ENCODE measurements at places on chromosomes 3 and 15.

DNA sequence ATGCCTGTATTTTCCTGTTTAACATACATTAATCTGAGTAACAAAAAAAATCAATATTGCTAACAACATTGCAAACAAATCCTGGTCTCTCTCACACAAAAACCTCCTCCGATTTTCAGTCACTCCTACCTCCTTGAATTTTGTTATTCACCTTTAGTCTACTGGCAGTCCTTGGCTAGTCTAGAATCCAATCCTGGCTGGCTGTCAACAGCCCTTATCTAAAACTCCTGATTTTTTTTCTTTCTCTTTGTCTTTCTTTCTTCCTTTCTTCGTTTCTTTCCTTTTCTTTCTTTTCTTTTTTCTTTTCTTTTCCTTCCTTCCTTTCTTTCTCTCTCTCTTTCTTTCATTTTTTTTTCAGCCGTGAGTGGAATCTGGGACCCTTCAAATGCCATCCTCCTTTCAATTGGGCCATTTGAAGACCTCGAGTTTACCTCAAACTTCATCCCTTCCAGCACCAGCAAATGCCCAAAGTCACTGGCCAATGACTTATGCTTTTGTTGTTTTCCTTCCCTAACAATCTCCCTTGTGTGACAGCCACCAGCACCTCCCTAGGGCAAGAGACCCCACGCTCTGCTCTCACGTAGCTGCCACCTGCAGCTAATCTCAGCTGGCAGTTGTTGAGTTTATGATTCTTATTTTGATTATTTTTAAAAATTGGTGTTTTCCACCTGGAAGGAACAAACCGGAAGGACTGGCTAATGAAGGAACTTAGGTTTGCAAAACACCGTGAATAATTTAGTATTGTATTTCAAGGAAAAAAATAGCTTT, 6.8 kb upstream of the ONECUT1 start:
- no peak overlapping the region for H3K27ac ChIP-seq
- H3K4me1 ChIP-seq: peaks cover 17% of the 10 kb centered on the region
- H3K4me3 ChIP-seq: no peak overlapping the region
- DNase-seq: no peak

DNA sequence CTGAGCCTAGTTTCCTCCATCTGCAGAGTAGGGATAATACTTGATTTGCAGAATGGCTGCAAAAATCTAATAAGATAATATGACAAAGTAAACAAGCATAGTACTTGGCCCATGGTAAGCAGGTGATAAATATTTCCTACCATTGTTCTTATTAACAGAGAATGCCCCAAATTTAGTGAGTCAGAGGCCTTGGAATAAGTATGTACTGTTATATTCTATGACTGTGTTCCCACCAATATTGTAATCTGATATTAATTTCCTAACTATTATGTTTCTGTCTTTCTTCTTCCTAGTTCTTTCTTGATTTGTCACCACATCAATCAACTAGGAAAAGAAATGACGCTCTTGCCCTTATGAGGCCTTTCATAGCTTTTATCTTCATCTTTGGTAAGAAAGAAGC, 178.4 kb upstream of the SLC2A2 start:
- peaks cover 11% of the 10 kb centered on the region for H3K36me3 ChIP-seq
- H3K4me1 ChIP-seq: peaks cover 14% of the 10 kb centered on the region
- no peak overlapping the region for H3K4me3 ChIP-seq
- no peak overlapping the region for H3K27ac ChIP-seq
- no peaks in the 10 kb centered on the region for H3K27me3 ChIP-seq
- no peak for DNase-seq

DNA sequence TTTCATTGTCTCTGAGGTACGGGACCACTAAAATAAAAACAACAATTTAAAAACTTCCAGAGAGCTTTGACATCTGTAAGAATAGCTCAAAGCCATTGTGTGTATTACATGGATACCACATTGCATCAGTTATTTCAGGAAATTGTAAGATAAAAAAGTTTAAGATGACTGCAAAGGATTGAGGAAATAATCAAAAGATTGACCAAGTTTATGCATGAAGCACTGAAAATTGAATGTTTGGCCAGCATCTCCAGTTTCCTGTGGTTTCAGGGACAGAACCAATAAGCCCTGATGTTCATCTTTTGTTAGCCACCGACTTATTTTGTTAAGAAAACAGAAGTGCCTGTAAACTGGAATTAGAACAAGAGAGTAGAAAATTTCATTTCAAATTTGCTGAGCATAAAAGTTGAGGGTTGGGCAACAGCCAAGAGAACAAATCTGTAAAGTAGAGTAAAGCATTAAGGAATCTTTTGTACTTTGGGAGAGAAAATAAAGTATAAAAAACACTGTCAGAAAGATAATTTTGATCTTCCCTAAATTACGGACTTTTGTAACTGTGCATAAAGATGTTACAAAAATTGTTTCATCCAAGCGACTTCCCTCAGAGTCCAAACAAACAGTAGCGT, 211.5 kb upstream of the P2RY1 start:
- H3K36me3 ChIP-seq: no peaks in the 10 kb centered on the region
- peaks cover 8% of the 10 kb centered on the region for H3K4me1 ChIP-seq
- no peak for DNase-seq
- no peaks in the 10 kb centered on the region for H3K27me3 ChIP-seq
- no peak overlapping the region for H3K27ac ChIP-seq

- no peak overlapping the region for H3K27ac ChIP-seq
- no peak overlapping the region for H3K4me3 ChIP-seq
- H3K4me1 ChIP-seq: no peaks in the 10 kb centered on the region
- DNase-seq: no peak
- H3K36me3 ChIP-seq: no peaks in the 10 kb centered on the region
Observed at GRCh38 chr3:110624576-110624975, 447.0 kb upstream of the NECTIN3 start.

DNA sequence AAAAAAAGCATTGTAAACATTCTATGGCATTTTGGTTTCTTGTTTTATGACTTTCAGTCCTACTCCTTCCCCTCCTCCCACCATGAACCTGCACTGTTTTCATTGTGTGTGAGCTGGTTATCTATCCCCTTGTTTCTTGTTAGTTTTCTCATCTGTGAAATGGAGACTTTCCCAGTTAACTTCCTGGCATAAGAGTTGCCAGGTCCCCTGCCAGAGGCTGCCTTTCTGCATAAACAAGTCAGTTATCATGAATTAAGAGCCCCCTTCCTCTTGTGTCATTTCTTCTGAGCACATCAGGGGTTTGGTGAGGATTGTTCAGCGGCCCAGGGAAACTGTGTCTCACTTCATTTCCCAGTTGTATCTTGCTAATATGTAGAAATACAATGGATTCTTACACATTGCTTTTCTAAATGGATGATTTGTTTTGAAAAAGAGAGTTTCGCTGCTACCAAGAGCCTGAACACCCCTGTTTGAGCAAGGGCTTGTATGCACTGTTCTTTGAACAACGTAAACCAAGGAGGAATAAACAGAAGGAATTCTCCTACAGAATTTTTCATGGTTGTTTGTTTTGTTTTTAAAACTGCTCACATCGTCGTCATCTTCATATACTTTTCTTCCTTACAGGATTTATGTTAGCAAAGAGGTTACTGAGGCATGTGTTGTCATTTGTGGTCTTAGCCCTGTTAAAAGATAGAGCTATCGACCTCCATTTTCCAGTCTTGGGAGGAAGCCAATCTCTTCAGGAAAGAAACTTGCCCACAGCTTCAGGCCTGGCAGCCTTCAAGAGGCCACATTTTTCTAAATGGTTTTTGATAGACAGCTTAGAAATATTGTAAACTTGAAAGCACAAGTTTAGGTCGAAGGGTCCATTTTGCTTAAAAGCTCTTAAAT, 144.6 kb upstream of the IL12A start:
- no peak overlapping the region for H3K27ac ChIP-seq
- DNase-seq: no peak
- H3K27me3 ChIP-seq: no peaks in the 10 kb centered on the region
- H3K36me3 ChIP-seq: peaks cover 17% of the 10 kb centered on the region
- peak overlapping the region; percentile 81 for H3K4me3 ChIP-seq
- peaks cover 62% of the 10 kb centered on the region for H3K4me1 ChIP-seq
